Breast epithelium (tissue), 4 donors: ENCODE measurements at places on chromosomes 1 and 21. TPM values are rescaled to one million over a fixed set of nuclear protein-coding genes. Genes with fewer than 3 reads are reported as not detected.

DNA sequence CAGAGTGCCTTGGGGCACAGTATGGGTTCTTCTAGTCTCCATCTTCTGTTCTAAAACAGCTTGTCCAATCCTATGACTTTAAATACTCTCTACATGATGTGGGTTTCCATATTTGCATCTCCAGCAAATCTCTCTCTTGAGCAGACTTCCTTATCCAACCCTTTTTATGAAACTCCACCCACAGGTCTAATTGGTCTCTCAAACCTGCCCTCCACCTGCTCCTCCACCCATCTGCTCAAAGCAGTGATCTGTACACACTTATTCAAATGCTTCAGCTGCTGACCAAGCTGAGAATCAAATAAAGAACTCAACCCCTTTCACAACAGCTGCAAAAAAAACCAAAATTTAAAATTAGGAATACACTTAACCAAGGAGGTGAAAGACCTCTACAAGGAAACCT lies 11.5 kb downstream of the MCOLN2 start:
- no peaks in the 10 kb centered on the region for H3K36me3 ChIP-seq
- H3K4me1 ChIP-seq: no peaks in the 10 kb centered on the region
- H3K27ac ChIP-seq: no peak overlapping the region
- no peak overlapping the region for H3K4me3 ChIP-seq
- no peaks in the 10 kb centered on the region for H3K27me3 ChIP-seq

- no peak overlapping the region for H3K4me3 ChIP-seq
- H3K27ac ChIP-seq: no peak overlapping the region
- no peak for DNase-seq
- H3K36me3 ChIP-seq: no peaks in the 10 kb centered on the region
Observed at GRCh38 chr1:53547231-53547790, 88.1 kb downstream of the DMRTB1 start.

GRCh38 chr1:236753964-236754363 lies 41.1 kb upstream of the MTR start:
- DNase-seq: no peak
- no peaks in the 10 kb centered on the region for H3K27me3 ChIP-seq
- H3K4me1 ChIP-seq: no peaks in the 10 kb centered on the region
- no peak overlapping the region for H3K4me3 ChIP-seq
- no peaks in the 10 kb centered on the region for H3K36me3 ChIP-seq

Gene CFHR1
- not detected for total RNA-seq
